Stimulated activated CD8-positive, alpha-beta memory T cell treated with anti-CD3 and anti-CD28 coated beads, Interleukin-2, amount 100 ng/mL, for 48 hours (primary cell): ENCODE measurements at places on chromosomes 4 and X.
A peak's percentile ranks its signal among the peaks of the same experiment; 100 is the strongest.

DNA sequence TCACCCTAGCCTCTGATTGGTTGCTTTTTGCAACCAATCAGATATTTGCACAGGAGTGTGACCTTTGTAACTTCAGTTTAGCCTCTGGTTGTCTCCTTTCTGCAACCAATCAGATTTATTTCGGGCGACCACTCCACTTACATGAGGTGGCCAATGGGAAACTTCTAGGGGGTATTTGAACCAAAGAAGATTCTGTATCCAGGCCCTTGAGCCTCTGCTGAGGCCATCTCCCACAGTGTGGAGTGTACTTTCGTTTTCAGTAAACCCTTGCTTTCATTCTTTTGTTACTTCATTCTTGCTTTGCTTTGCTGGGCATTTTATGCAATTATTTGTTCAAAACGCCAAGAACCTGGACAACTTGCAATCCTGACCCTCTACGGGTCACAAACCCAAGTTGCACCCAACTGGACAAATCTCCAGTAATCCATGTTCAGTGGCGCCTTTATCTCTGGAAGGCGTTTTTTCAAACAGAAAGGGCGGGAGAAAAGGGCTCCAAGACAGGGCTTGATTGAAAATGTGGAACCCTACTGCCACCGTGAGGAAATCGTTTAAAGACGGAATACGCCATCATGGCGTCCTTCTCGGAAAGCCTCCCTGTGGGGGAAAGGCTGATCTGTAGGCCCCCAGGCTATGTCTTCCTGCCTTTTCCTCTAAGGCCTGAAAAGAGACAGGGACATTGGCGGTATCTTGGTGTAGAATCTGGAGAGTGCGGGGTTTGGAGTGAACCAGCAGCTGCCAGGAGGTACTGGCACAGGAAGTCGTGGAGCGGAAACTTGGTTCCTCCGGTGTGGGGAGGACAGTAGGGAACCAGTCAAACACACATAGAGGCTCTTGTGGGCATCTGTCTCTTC, 184.6 kb downstream of the OR13H1 start:
- no peak for DNase-seq

GRCh38 chrX:45009371-45010000, 136.5 kb downstream of the KDM6A start:
- DNase-seq: no peak

DNA sequence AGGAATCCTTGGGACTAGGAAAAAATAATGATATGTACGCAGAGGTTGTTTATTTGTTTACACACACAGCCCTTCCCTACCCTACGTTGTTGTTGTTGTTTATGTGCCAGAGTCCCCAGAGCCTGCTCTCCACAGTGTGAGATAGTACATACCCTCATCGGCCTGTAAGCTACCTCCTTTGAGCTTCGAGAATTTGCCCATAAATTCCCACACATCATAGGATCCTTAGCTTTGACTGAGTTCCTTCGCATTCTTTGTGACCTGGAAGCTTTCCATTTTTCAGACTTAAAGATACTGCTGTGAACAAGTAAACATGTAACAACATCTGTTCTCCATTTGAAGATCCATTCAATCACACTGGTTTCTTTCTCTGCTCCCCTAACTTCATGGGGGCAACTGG, 114.5 kb downstream of the IRF2 start:
- DNase-seq: no peak

DNA sequence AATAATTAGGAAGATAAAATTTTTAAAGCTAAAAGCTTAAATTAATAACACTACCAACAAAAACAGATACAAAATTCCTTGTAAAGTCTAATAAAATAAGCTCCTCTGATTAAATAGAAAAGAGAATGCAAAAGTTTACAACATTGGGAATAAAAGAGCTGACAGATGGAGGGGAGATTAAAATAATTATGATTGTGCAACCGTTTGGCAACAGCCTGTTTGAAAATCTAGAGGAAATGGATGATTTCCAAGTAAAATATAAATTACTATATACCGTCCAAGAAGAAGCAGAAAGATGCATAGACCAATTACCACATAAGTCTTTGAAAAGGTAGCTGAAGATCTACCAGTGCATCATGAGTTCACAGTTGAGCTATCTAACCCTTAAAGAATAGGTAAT, 46.4 kb upstream of the VBP1 start:
- DNase-seq: no peak

GRCh38 chrX:134654398-134655012, 3.8 kb downstream of the PLAC1 start:
- DNase-seq: peak; percentile 3

DNA sequence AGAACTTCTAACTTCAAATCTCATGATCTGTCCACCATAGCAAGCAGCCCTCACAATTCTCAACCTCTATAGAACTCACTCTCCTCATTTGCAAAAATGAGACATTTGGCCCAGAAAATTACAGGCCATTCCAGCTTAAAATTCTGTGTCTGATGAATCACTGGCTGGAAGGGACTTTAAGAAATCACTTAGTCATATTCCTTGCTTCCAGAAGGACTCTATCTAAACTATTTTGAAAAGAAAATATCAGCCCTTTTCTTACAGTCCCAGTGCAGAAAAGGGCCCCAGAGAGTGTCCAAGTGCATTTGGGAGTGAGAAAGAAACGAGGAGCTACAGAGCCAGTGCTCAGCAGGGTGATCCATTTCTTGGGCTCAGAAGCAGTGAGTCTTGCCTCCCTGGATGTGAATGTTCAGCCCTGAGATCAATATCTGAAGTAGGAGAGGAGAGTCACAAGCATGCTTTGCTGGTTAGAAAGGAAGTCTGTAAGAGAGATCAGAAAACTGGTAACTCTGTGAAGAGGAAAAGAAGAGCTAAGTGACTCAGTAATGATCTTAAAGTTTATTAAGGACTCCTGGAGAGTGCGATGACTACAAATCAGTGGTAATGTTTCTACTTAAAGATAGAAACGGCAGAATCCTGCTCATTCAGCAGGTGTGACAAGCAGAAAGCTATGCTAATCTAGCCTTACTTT, 139.8 kb downstream of the PALLD start:
- no peak for DNase-seq
